NCI-H1048 (cell line): ENCODE measurements at places on chromosomes 1 and 21.

- DNase-seq = no peak
Measured at GRCh38 chr1:36183309-36183856, 27.4 kb downstream of the MAP7D1 start.

- peak; percentile 22 for DNase-seq
Measured at GRCh38 chr1:224106568-224107281, 7.2 kb upstream of the FBXO28 start.

DNA sequence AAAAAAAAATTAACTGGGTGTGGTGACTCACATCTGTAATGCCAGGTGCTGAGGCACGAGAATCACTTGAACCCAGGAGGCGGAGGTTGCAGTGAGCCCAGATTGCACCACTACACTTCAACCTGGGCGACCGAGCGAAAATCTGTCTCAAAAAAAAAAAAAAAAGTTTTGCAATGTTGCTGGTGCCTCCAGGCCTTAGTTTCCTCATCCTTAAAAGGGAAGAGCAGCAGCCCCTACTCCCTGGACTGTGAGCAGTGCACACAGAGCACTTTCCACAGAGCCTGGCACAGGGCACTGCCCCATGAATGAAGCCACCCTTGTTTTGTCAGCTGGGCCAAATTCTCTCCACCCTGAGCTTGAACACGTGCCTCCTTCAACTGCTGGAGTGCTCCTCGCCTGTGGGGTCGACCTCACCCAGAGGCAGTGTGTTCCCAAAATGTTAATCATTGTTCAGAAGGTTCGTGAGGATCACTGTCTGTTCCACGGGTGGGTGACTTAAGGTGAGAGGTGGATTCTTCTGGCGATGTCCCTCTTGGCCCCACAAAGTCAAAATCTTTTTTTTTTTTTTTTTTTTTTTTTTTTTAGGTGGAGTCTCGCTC, 152.1 kb upstream of the TMEM51 start:
- DNase-seq = no peak

DNA sequence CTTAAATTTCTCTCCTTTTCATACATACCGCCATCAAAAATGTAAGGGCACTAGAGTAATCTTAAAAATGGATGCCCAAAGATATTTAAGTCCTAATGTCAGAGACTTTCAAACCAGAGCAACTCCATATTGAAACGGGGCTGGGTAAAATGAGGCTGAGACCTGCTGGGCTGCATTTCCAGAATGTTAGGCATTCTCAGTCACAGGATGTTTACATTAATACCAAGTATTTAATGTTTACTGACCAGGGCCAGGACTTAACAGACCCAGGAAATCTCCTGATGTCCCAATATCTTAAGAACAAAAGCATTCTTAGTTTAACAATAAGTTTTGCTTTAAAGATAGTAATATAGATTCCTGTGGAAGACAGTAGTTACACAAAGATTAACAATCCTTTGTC, 563.9 kb upstream of the BEND5 start:
- no peak for DNase-seq

GRCh38 chr1:156497078-156497742, 3.4 kb downstream of the MEF2D start:
- DNase-seq = no peak

DNA sequence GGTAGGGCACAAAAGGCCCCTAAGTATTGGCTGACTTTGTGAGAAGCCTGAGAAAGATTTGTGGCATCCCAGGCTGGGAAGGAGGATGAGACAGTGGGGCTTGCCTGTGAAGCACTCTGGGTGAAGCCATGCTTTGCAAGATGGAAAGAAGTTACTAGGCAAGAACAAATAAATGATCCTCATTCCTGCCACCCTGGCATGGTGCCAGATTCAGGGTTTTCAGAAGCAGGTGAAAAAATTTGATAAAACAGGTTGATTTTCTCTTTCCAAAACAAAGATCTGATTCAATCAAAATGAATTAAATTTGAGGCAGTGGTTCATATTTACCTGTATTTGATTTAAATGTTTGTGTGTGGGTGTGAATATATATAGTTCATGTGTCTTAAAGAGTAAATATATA, 386.9 kb upstream of the PROX1 start:
- no peak for DNase-seq

DNA sequence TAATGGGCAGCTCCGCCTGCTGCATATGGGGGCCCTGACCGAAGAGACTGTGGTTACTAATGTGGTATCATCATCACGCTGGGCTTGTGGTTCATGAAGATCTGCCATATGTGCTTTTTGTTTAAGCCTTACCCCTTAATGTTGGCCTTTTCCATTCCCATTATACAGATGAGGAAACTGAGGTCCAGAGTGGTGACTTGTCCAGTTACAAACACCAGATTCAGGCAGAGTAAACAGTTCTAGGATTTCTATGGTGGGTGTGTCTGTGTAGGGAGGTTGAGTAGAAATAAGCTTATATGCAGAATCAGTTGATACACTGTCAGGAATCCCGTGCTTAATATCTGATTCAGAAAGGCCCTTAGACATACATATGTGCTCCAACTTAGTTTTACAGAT, 691 bp downstream of the UTP11 start:
- no peak for DNase-seq
